H1 (cell line): ENCODE measurements at places on chromosomes 5 and 9. TPM values are rescaled to one million over a fixed set of nuclear protein-coding genes. Genes with fewer than 3 reads are reported as not detected.

Gene HARS2
- 21.4 and 23.1 TPM in 2 replicates for total RNA-seq

DNA sequence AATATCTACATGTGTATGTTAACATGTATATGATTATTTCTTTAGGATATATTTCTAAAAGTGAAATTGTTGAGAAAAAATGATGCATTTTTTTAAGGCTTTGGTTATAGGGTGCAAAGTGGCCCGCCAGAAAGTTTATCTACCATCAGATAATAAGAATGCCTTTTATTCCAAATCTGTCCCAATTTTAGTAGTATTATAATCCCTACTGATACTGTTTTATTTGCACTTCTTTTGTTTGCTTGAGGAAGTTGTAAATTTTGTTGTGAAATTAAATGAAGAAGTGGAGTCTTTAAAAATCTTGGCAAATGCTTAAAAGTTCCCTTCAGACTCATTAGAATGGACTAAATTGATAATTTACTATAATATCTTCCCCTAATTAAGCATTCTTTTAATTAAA lies 73.0 kb downstream of the NIPBL start:
- no peak for DNase-seq

- no peak for DNase-seq
These were observed 9.3 kb upstream of the RBM22 start for GRCh38 chr5:150710165-150710564.

GRCh38 chr9:72627956-72628540 lies 106.6 kb downstream of the TMC1 start:
- DNase-seq: no peak

DNA sequence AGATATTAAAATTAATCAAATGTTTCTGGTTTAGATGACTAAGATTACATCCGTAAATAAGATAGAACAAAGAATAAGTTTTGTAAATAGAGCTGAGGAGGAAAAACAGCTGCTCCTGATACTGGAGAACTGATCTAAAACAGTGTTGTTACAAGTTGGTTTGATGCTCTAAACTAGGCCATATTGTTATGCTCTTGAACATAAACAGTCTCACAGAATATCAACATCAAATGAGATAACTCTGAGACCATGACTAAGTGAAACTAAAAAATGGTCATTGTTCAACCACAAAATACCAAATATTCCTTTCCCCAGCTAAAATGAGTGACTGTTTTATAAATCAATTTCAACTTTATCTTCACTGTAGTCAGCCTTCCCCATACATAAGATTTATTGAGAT lies 16.5 kb upstream of the SRFBP1 start:
- no peak for DNase-seq

Gene CTXN3
- not detected in 2 replicates for total RNA-seq

Gene GABRP
- 3.7 and 3.9 TPM in 2 replicates for total RNA-seq

GRCh38 chr5:137442660-137443059 lies 56.5 kb downstream of the SPOCK1 start:
- DNase-seq: no peak

DNA sequence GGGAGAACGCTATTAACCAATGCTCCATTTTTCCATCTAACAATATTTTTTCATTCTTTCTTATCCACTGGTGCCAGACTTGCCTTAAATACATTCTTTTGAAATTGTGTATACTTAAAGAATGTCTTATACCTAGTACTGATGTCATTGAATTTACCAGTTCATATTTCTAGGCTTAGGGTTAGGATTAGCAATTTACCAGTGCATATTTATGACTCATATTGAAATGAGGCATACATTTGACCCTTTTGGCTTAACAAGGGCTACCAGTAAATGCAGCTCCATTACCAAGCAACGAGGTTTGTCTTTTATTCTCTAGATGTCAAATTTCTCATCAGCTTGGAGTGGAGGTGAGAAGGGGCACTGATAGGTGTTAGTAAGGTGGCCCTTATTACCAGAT lies 89.5 kb downstream of the CDH9 start:
- no peak for DNase-seq

GRCh38 chr9:70322096-70322495 lies 63.3 kb downstream of the SMC5 start:
- no peak for DNase-seq

Gene OTULINL
- total RNA-seq: 7.7 and 8.3 TPM in 2 replicates

DNA sequence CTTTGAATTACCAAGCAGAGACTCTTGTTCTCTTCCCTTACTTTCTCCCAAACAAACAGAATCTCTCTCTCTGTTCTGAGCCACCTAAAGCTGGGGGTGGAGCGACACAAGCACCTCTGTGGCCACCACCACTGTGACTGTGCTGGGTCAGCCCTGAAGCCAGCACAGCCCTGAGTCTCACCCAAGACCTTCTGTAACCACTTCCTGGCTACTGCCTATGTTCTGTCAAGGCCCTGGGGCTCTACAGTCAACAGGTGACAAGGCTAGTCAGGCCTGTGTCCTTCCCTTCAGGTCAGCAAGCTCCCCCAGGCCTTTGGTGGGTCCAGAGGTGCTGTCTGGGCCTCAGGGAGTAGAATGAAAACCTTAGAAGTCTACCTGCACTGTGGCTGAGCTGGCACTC lies 26.1 kb upstream of the SLC28A3 start:
- DNase-seq: no peak

DNA sequence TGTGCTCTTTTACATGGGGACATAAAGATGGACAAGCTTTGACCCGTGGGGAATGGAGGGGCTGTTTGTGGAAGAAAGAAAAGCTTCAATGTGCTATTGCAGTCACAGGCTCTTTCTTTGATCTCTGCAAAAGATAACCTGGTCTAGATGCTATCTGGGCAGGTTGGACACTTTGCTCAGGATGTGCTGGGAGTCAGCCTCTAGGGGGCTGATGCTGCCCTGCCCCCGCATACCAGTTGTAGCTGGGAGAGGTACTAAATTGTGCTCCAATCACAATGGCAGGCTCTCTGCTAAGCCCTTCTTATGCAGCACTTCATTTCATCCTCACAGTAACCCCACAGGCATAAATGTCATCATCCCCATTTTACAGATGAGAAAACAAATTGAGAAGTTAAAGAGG lies 67.2 kb downstream of the PSD2 start:
- DNase-seq: no peak

- DNase-seq: no peak
These were observed 46.3 kb downstream of the SIL1 start for GRCh38 chr5:139151902-139152301.
